ENCODE measurements at places on chromosomes 3 and 15. TPM values are rescaled to one million over a fixed set of nuclear protein-coding genes. Genes with fewer than 3 reads are reported as not detected.

Gene BCL2A1
- 55.8 TPM for total RNA-seq

Gene ACTR8
- total RNA-seq, result 34.7 TPM

Gene GNAT1
- total RNA-seq, result not detected

- DNase-seq, result no peak
Observed at GRCh38 chr3:129890125-129890524, 3.4 kb downstream of the TMCC1 start.

GRCh38 chr3:190119461-190120268, 1.0 kb downstream of the P3H2 start:
- DNase-seq, result no peak

- no peak for DNase-seq
Observed at GRCh38 chr3:76199382-76199781, 414.0 kb upstream of the ZNF717 start.

GRCh38 chr3:57257678-57258077, 30.1 kb downstream of the APPL1 start:
- DNase-seq, result no peak

DNA sequence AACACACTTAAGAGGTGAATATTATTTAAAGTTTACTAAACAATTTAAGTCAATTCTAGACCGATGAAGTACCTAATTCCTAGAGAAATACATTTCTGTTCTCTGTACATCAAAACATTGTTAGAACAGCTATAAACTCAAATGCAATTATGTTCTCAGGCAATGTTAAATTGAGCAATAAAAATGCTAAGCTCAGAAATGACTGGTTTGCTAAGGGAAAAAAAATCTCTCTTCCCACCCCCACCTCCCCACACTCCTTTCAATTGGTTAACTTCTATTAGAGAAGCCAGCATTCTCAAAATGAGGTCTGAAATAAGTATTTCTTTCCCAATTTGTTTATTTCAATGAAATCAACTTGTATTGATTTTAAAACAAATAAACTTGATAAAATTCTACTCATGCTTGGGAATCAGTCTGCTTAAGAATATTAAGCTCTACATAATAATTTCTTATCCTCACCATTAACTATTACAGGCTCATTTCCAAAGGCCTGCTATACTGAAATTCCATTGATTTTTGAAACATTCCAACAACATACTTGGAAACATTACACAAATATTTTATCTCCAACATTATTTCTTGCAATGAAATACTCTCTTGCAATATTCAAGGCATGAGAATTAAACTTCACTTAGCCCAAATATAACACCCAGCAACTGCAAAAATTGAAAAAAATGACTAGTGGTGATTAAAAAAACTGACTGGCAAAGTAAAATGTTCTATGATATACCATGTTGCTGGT, 22.6 kb downstream of the TSPAN3 start:
- DNase-seq, result no peak

- no peak for DNase-seq
Observed at GRCh38 chr3:182965861-182966366, 14.4 kb downstream of the DCUN1D1 start.

GRCh38 chr3:105938806-105939205, 70.0 kb upstream of the CBLB start:
- no peak for DNase-seq
